Stimulated activated CD4-positive, alpha-beta T cell treated with anti-CD3 and anti-CD28 coated beads, Interleukin-1b, Interleukin-23, amount 100 ng/mL, for 1 hour (primary cell): ENCODE measurements at places on chromosomes 3 and 15.

DNA sequence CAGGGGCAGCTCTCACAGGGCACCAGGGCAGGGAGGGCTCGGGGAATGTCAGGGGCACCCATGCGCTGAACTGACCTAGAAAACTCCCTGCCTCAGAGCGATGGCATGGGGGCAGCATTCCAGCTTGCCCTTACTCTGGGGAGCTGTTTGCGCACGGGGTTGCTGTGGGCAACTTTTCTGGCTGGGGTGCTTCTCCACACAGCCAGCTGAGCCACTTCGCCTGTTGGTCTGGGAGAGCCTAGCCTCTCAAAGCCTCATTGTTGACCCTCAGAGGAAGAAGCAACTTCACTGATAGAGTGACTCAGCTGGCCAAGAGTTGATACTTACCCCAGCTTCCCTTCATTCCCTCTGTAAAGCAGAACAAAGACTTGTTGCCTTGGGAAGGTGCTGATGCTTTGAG lies 42.6 kb upstream of the MRPS22 start:
- no peak for DNase-seq

- DNase-seq: no peak
Observed at GRCh38 chr3:5009506-5010109, 30.4 kb downstream of the BHLHE40 start.

GRCh38 chr3:28104896-28105534 lies 136.4 kb upstream of the CMC1 start:
- DNase-seq: no peak

- no peak for DNase-seq
Observed at GRCh38 chr3:110933821-110934426, 137.7 kb upstream of the NECTIN3 start.

DNA sequence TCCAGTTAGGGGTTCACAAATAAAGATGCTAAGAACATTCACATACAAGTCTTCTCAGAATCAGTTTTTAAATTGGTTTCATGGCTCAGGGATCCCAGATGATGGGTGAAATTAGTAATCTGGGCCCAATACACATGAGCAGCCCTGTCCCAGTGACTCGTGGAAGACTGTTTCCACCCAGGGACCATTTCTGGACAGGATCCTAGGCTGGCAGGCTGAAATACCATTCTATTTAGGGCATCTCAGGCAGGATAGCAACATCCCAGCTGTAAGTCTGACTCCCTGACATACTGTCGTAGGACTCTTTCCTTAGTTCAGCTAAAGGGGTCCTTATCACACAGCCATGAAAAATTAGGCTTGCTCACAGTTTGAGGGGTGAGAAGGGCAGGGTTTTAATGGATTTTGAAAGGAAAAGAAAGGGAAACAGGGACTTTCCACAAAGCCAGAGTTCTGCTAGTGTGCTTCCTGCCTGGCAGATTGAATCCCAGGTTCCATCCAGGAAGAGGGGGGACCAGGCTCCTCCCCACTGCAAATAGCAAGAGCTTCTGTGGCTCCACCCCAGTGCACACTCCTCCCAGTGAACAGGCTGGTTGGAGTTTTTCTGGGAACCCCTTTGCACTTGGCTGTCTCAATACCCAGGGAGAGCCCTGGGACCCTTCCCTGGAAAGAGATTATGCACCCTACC lies 41.3 kb upstream of the LYZL4 start:
- DNase-seq: no peak

DNA sequence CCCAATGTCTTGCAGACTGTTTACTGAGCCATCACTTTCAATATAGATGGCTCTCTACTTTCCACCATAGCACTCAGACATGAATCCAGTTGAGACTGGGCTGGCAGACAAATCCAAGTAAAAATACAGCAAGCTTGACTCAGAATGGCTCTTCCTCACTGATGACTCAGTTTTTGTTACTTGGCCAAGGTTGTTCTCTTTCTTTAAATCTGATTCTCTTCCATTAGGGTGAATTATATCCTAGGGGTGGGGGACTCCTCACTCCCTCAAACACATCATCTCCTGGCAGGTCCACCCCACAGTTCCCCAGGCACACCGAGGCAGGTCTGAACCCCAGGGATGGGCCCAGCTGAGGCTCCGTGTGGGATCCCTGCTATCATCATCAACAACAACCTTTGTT lies 157.9 kb downstream of the MEX3B start:
- DNase-seq: no peak

GRCh38 chr3:122940628-122941086 lies 86.9 kb downstream of the SEMA5B start:
- DNase-seq: no peak

DNA sequence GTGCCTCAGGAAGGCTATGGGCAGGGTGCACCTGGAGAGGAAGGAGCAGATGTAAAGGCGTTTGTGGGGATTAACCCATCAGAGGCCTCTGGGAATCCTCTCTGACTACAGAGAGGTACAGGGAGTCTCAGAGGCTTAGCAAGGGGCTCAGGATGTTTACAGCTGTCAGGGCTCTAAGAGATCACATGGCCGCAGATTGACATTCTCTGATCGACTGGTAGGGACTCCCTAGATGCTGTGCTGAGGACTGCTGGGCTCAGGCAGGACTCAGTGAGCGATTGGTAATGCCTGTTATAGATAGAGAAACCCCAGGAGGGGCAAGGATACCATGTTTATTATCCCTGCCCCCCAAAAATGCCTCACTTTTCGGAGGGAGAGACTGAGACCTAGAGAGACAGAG lies 103.5 kb downstream of the CORO2B start:
- DNase-seq: no peak

DNA sequence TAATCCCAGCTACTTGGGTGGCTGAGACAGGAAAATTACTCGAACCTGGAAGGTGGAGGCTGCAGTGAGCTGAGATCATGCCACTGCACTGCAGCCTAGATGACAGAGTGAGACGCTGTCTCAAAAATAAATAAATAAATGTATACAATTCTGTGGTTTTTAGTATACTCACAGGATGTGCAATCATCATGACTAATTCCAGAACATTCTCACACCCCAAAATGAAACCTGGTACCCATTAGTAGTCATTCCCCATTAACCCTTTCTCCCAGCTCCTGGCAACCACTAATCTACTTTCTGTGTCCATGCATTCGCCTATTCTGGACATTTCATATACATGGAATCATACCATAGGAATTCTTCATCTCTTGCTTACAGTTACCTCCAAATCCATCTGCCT lies 44.5 kb downstream of the LRRFIP2 start:
- no peak for DNase-seq

GRCh38 chr15:90031231-90031791 lies 30.2 kb downstream of the ZNF710 start:
- no peak for DNase-seq

- DNase-seq: no peak
Observed at GRCh38 chr3:129623447-129624118, 17.1 kb upstream of the PLXND1 start.

DNA sequence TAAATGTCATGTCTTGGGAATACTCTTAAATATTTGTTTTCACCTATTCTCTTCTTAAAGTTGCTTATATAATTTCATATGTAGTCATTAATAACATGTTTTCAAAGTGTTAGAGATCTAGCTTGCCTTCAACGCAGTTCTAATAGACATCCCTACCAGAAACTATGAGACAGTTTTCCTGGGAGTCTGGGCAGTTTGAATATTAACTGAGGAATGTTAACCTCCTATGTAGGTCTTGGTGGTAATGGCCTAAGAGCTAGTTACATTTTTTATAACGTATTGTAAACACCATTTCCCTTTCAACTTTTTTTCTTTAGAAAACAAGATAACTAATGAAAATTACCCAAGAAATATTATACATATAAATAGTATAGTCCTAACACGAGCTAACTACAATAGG lies 328.2 kb downstream of the TIGIT start:
- DNase-seq: no peak

DNA sequence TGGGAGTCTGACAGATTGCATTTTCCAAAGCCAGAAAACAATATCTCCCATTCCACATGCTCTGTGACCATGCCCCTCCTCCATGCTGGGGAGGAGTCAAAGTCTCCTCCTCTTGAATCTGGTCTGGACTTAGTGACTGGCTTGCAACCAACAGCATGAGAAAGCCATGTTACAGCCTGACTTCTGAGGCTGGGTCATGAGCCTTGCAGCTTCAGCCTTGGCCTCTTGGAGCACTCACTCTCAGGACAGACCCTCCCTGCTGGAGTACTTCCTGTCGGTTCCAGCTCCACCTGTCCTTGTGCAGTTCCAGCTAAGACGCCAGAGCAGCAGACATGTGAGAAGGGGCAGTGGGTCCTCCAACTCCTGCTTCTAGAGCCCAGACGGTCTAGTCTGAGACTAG lies 49.7 kb upstream of the RBSN start:
- DNase-seq: no peak

DNA sequence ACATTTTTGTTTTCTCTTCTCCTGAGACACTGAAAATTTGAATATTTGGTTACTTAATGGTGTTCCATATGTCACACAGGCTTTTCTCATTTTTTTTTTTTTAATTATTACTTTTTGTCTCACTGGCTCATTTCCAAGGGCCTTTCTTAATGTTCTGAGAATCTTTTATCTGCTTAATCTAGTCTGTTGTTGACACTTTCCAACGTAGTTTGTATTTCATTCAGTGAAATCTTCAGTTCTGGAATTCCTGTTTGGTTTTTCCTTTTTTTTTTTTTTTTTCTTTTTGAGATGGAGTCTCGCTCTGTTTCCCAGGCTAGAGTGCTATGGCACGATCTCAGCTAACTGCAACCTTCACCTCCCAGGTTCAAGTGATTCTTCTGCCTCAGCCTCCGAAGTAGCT lies 42.7 kb downstream of the NCK1 start:
- DNase-seq: no peak

DNA sequence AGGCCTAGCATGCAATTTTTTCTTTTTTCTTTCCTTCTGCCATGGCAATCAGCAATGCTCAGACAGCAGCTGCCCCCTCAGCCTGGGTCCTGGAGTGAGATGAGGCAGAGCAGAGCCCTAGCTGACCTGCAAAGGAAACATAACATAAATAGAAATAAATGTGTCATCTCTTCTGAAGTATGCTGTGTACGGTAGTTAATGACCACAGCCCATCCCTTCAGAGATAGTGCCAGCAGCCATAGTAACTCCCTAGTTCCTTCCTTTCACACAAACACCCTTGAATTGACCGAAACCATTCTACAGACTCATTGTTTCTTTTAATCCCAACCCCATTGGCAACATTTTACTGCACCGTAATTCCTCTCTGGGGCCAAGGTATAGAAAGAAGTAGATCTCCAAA lies 8.4 kb upstream of the CD47 start:
- DNase-seq: no peak

DNA sequence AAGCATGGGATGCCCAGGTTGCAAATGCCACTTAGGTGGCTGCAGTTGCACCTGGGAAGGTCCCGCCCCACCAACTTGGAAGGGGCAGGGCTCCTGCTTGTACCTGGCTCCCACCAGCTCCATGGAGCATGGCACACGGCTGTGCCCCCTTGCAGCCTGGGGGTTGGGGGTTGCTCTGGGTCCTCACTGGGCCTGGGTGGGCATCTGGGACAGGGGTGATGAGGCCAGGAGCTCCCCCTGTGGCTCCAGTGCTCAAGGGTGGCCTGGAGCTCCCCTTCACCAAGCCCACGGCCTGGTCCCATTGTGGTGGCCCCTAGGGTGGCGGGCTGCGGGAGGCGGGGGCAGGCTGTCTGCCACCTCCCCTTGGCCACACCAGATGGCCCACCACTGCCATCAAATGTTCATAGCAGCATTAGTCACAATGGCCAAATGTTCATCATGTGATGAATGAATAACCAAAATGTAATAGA lies 36.7 kb downstream of the GHSR start:
- no peak for DNase-seq

- DNase-seq: no peak
Observed at GRCh38 chr3:134423153-134423552, 48.9 kb upstream of the AMOTL2 start.

GRCh38 chr15:89761009-89761831 lies 10.2 kb upstream of the MESP1 start:
- DNase-seq: no peak

DNA sequence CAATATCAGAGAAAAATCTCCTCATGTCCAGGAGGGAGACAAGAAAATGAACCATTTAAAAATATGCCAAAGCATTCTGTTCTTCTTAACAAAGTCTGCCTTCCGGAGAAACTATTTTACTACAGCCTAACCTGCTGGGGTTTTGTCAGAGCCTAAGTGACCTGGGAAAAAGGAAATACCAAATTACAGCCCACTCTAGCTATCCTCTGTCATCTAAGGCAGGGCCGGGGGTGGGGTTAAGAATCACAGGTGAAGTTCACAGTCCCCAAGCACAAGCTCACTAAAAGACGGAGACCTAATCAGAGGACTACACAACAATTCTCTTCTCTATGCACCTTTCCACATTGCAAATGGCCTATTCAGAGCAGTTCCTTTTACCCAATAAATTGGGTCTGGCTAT lies 116.6 kb downstream of the TRIM42 start:
- no peak for DNase-seq

GRCh38 chr3:58585005-58585786 lies 8.0 kb upstream of the FAM107A start:
- peak; percentile 7 for DNase-seq

DNA sequence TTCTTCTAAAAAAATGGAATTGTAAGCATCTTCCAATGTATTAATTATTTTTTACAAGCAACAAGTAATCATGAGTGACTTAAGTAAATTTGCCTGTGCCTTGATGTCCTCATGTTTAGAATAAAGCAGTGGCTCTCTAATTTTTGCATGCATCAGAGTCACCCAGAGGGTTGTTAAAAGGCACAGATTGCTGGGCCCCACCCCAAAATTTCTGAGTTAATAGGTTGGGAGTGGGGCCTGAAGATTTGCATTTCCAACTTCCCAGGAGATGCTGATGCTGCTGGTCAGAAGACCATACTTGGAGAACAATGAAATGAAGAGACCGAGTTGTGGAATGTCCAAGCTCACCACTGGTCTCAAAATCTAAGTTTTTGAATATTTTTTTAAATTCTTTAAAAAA lies 70.2 kb downstream of the ARHGAP31 start:
- DNase-seq: no peak

GRCh38 chr3:116824208-116824607 lies 114.6 kb downstream of the TUSC7 start:
- DNase-seq: no peak

GRCh38 chr3:53045518-53046170 lies at the start of gene SFMBT1:
SFMBT1 (minus strand) TSS chr3:53046073; CDS start chr3:52969128, 76,945 bp downstream.
- DNase-seq: peak; percentile 62

DNA sequence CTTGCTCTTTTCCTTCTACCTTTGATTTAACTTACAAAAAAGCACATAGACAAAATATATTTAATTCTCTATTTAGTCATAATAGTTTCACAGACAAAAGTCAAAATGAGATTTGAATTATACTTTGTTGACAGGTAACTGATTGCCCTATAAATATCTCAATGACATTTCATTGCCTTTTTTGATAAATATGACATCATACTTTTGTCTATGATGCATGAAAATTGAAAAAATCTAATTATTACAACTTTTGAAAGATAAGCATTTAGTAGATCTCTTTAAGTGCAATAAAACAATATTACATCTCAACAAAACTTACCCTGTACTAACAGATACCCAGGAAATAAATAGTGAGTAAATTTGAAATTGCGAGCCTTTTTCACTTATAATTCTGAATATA lies 147.9 kb downstream of the SERPINI1 start:
- DNase-seq: no peak

GRCh38 chr3:177811112-177811511 lies 613.8 kb upstream of the TBL1XR1 start:
- no peak for DNase-seq
